ENCODE measurements at places on chromosomes 12 and 14. TPM values are rescaled to one million over a fixed set of nuclear protein-coding genes. Genes with fewer than 3 reads are reported as not detected.

Gene E2F7
- total RNA-seq, result 0.85 TPM

Gene C12orf42
- 13.5 TPM for total RNA-seq

Gene CPNE6
- total RNA-seq, result not detected

Gene LRTM2
- total RNA-seq, result not detected

Gene AKT1
- total RNA-seq, result 154 TPM

Gene CLEC4A
- total RNA-seq, result 19.6 TPM

Gene SMOC1
- total RNA-seq, result 86.6 TPM

Gene SEC23A
- total RNA-seq, result 81.6 TPM

Gene CLEC4D
- 12.3 TPM for total RNA-seq

Gene TAS2R7
- total RNA-seq, result not detected

Gene OR10P1
- total RNA-seq, result not detected

Gene SSPN
- 11.3 TPM for total RNA-seq

DNA sequence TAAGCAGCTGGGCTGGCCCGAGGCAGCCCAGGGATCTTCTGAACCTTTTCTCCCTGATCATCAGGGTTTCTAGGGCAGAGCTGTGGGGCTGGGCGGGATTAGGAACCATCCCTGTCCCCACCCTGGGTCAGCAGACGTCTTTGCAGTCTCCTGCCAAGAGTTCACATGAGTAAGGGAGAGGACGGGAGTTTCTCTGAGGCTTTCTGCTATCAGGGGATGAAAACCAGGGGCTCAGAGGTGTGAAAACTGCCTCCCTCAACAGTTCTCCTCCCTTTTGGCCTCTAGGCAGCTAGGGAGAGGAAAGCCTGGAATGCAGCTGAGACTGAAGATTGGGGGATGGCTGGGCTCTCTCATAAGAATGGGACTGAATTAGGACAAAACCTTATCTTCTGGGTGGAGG is 7.9 kb downstream of the ZNF385A start:
- no peak for DNase-seq

DNA sequence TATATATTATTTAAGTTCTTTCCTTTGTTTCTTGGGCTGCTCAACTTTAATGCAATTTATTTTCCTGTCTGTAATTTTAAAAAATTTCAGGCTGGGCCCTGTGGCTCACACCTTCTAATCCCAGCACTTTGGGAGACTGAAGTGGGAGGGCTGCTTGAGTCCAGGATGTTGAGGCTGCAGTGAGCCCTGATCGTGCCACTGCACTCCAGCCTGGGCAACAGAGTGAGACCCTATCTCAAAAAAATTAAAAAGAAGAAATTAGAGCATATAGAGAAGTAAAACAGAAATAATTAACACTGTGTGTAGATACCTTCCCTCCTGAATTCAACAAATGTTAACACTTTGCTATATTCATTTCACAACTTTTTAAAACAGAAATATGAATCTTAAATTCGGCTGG is 74.2 kb downstream of the DENND5B start:
- no peak for DNase-seq

DNA sequence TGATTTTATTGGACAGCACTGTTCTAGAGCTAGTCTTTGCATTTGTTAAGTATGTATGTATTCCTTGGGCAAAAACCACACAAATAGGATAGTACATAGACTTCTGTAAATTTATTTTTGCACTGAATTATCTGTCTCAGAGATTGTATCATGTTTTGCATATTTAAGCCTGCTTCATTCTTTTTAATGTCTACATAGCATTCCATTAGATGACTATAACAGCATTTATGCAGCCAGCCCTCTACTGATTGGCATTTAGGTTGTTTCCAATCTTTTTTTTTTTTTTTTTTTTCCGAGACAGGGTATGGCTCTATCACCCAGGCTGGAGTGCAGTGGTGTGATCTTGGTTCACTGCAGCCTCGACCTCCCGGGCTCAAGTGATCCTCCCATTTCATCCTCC is 34.5 kb downstream of the SYNDIG1L start:
- no peak for DNase-seq

DNA sequence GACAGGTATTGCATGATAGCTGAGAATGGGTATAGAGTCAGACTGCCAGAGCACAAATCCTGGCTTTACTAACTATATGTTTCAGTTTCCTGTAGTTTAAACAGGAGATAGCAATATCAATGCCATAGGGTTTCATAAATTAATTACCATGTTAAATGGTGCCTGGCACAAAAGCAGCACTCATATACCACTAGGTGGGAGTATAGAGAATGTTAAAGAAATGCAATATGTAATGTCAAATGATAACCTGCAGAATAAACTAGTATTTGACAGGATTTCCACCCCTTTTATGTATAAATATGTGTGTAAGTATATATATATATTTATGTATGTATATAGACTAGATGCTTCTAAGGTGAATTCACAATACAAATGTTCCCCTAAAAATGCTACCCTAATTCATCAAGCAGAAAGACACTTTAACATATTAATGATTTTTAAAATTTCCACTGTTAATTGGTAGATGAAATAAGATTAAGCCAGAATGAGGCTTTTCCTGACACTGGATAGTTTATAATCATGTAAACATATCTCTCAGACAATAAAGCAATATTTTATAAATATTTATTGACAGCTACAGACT is 8.6 kb downstream of the WDR89 start:
- no peak for DNase-seq

DNA sequence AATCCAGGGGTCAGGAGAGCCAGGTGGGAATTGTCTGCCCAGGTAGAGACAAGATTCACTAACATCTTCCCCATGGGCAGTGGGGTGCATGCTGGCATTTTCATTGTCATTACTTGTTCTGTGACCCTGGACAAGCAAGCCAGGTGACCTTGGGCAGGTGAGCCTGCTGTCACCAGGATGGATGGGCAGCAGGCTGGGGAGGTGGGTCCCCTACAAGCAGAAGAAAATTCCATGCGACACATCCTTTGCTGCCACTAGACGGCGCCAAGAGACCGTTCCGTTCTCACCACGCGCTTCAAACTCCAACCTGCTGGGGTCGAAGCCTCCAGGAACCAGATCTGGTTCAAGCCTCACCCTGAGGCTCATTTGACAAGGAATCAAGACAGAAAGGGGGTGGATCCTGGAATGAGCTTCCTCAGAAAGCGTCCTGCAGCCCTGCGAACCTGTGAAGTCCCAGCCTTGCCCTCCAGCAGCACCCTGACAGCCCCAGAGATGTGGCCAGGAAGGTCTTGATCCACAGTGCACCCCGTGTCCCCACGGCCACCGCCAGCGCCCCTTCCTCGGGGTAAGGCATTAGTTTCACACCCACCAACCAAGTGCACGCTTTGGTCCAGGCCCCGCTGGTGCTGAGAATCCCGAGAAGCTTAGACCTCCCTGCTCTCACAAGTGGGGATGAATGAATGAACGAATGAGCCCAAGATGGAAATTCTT is 3.2 kb upstream of the DYNC1H1 start:
- peak; percentile 91 for DNase-seq

- DNase-seq, result no peak
Measured at GRCh38 chr12:70619471-70620152, 17.6 kb downstream of the PTPRB start.

DNA sequence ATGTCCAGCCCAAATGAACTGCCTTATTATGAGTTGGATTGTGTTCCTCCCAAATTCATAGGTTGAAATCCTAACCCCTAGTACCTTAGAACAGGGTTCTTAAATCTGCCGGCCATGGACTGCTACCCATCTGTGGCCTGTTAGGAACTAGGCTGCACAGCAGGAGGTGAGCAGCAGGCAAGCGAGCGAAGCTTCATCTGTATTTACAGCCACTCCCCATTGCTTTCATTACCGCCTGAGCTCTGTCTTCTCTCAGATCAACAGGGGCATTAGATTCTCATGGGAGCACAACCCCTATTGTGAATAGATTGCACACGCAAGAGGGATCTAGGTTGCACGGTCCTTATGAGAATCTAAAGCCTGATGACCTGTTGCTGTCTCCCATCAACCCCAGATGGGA is 9.8 kb upstream of the EML5 start:
- no peak for DNase-seq

DNA sequence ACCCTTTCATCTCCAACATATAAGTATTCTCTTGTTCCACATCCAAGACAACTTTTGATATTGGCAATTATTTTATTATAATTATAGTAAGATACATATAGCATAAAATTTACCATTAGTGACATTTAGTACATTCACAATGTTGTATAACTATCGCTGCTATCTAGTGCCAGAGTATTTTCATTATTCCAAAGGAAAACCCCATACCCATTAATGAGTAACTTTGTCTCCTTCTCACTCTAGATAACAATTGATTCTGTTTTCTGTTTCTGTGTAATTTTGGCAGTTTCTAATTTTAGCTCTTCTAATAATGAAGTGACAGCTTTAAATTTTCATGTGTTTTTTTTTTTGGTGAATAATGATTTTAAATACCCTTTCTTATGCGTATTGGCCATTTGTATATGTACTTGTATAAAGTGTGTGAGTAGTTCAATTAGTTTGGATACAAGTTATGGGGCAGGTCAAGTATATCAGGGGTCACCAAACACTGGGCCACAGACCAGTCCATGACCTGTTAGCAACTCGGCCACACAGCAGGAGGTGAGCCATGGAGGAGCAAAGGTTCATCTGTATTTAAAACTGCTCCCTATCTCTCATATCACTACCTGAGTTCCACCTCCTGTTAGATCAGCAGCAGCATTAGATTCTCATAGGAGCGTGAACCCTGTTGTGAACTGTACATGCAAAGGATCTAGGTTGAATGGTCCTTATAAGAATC is 97.2 kb upstream of the SYT1 start:
- no peak for DNase-seq

DNA sequence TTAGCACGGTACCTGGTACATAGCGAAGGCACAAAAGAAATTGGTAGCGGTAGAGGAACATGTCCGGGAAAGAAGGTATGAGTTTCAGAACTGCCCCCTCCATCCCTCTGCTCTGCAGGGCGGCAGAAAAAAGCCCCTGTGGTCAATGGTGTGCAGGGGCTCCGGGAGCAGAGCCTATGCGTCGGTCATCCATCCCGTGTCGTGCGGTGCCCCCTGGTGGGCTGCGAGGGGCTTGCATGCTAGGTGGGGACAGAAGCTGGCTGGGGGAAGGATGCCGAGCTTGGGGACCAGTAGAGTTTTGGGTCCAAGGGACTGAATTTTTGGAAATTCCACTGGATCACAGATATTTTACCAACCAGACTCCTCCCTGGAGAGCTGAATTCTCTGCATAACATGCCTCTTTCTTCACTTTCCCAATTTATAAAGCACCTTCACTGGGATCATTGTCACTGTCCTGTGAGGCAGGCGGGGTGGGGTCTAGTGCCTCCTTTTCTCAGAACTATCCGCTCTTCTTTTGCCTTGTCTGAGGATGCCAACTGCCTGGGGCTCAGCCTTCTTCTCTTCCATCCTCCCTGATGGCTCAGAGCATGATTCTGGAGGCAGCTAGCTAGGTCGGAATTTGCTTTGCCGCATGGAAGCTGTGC is 148.7 kb downstream of the SMOC1 start:
- DNase-seq, result peak; percentile 86

DNA sequence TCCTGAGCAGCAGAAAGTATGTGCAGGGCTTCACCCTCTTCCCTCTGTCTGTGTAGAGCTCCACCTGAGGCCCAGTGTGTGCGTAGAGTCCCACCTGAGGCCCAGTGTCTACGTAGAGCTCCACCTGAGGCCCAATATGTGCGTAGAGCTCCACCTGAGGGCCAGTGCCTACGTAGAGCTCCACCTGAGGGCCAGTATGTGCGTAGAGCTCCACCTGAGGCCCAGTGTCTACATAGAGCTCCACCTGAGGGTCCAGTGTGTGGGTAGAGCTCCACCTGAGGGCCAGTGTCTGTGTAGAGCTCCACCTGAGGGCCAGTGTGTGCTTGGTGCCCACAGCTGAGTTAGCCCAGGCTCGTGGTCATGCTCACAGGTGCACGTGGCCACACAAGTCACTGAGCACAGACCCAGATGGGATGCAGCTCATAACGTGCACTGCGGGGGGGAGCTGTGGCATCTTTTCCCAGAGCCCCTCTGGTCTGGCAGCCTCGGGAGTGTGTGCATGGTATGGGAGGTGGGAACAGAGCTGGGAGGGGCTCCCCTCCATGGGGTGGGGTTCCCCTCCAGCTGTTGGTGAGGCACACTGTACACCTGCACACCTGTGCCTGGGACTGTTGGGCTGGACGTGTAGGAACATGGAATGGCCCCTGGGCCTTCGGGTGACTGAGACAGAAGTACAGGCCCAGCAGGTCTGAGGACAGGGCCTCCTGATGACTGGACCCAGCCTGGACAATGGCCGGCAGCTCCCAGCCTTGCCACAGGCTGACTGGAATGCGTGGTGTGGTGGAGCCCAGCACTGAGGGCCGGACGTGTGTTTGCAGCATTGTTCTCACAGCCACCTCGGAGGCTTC is 20.1 kb downstream of the PACS2 start:
- DNase-seq, result peak; percentile 44

GRCh38 chr12:73057428-73057827 is 785.3 kb downstream of the TRHDE start:
- peak; percentile 58 for DNase-seq

DNA sequence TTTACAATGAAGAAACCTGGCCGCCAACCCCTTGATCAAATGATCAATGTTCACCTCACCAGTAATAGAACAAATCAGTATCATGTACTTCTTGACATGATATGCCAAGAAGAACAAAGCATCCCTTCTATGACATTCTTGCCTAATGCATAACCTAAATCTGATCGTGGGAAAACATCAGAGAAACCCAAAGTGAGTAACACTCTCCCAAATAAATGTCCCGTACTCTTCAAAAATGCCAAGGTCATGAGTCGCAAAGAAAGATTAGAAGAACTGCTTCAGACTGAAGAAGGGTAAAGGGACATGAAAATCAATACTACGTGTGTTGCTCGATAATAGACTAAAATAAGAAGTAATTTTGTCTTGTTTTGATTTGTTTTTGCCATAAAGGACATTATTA is 11.4 kb upstream of the SLC25A3 start:
- DNase-seq, result no peak

- DNase-seq, result no peak
Measured at GRCh38 chr14:81416194-81416952, 16.2 kb upstream of the STON2 start.

DNA sequence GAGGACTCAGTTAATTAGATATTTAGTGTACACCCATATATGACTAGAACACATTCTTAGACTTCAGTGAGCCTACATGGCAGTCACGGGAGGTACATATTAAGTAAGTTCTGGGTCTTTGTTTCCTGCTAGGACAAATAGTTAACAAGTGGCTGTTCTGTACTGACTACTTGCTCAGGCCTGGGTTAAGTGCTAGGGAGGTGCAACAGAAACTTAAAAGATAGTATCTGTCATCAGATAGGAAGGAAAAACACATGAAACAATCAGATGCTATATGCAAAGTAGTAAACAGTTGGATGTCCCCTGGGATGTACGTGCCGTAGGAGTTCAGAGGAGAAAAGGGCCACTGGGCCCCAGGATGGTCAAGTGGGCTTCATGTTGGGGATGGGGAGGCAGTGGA is 59.5 kb downstream of the SLC4A8 start:
- no peak for DNase-seq

GRCh38 chr14:95231966-95232633 is 74.8 kb upstream of the DICER1 start:
- peak; percentile 44 for DNase-seq

- DNase-seq, result no peak
Measured at GRCh38 chr12:1740161-1740948, 49.5 kb downstream of the ADIPOR2 start.
